ENCODE measurements at places on chromosomes 5 and 9.

GRCh38 chr5:82465235-82465634, 187.1 kb upstream of the RPS23 start:
- ATAC-seq: no peak

GRCh38 chr5:37549411-37549810, 170.3 kb downstream of the WDR70 start:
- no peak for ATAC-seq

DNA sequence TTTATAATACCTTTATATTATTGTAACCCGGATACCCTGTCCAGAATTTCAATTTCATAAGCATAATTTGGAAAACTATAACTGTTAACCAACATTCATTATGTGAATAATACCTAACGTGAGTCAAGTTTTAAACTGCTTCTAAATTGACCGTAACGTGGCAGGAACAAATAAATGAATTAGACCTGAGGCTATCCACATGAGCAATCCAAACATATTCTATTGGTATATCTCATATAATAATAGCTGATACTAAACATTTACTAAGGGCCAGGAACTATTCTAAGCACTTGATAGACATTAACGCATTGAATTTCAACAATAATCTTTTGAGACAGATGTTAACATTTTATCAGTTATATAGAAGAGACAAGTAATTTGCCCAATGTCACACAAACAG, 276.4 kb downstream of the MEF2C start:
- no peak for ATAC-seq

DNA sequence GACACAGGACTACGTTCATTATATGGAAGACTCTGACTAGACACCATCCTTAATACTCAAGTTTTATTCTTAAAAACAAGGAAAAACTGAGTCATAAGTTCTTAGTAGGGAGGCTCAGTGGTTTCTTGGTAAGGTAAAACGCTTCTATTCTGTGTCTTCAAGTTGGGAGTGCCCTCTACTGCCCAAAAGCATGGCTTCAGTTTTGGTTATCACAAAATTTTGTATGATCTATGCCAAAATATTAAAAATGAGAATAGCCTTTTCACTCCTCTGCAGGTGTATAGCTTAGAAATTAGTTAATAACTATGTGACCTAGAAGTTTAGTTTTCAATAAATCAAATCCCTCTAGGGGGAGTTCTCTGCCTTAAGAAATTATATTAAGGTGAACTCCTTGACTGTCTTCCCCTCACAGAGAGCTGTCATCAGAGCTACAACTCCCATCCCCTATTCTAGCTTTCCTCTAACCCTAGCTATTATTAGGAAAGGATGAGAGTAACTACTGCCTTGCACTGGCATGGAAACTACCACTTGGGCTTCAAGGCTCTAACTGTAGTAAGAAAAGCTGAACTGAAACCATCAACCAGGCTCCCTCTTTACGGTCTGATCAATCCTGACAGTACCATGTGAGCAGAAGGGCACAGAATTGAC, 189.7 kb downstream of the GNAQ start:
- ATAC-seq: no peak

GRCh38 chr5:159878988-159879471, 37.3 kb upstream of the ADRA1B start:
- peak; percentile 98 for ATAC-seq

GRCh38 chr5:15097552-15097951, 226.0 kb upstream of the ANKH start:
- ATAC-seq: no peak

DNA sequence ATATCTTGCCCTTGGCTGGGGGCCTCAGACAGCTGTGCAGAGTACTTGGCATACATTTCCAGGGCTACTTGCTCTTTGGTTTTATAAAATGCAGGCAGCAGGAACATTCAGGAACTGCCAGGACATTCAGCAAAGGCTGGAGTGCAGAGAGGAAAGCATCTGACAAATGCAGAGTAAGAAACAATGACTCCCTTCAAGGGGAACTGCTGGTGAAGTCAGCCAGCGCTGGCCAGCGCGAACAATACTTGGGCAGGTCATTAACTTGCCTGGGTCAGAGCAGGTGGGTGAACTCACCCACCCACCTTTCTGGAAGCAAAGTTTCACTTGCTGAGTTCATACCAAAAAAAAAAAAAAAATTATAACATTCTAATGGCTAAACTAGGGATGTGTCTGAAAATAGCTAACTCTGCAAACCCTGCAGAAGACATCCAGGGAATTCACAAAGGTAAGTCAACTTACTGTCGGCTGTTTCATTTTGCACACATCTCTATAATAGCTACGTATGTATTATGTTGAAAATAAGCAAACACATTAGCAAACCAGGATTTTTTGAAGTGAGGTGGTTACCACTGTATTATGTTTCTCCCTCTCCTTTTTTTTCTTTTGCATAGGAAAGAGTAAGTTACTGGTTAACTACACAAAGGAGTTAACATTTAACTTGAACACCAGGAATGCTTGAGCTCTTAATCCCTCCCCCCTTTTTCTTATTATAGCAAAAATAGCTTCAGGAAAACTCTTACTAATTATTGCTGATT, 152.2 kb downstream of the GLIS3 start:
- no peak for ATAC-seq

GRCh38 chr5:104347119-104347708, 784.6 kb upstream of the NUDT12 start:
- no peak for ATAC-seq

- peak; percentile 67 for ATAC-seq
Observed at GRCh38 chr9:87498046-87498810, 561 bp downstream of the DAPK1 start.

GRCh38 chr5:116371431-116371830, 203.2 kb downstream of the SEMA6A start:
- ATAC-seq: no peak

GRCh38 chr9:117151716-117152115, 263.1 kb downstream of the ASTN2 start:
- no peak for ATAC-seq

DNA sequence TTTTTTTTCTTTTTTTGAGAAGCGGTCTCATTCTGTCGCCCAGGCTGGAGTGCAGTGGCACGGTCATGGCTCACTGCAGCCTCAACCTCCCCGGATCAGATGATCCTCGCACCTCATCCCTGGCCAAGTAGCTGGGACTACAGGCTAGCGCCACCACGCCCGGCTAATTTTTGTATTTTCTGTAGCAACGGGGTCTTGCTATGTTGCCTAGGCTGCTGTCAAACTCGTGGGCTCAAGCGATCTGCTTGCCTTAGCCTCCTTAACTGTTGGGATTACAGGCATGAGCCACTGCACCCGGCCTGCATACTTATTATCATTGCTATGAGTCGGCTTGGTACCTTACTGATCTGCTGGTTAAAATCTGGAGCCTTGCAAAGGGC, 790 bp upstream of the IARS1 start:
- no peak for ATAC-seq

DNA sequence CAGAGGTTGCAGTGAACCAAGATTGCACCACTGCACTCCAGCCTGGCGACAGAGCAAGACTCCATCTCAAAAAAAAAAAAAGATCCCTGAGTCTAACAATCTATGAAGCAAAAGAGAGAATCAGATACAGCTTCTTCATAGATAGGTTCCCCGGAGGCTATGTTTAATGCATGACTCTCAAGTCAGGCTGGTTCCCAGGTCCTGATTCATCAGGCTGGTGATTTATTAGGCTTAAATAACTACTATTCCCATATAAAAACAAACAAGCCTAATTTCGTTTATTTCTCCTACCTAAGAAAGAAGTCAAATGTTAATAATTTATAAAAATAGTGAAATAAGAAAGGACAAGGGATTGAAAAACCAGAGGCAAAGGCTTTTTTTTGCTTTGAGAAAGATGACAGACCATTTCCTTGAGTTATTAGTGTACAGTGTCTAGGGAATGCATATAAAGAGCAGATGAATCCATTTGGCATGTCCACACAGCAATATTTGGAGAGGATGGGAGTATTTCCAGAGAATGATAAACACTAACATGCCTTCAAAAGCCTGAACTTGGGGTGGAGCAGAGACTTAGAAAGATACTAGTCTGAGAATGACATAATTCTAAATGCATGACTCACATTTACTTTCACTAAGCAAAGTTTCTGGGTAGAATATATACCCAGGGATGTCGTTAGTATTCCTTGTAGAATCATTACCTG, 115.3 kb downstream of the NREP start:
- peak; percentile 97 for ATAC-seq

DNA sequence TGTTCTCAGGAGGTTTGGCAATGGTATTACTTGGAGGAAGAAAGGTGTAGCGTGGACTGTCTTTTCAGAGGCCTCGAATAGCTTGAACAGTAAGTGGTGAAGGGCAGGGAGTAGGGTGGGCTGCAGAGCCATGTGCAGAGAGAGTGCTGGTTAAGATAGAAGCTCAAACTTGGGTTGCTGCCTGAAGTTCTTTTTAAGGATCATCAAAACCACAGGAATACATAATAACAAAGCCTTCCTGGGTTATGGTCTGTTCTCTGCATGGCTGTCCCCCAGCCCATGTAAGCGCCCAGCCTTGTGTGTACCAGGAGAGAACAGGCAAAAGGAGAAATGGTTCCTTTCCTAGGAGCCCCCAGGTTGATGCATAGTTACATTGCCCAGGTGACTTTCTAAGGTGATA, 43.9 kb downstream of the RCL1 start:
- ATAC-seq: no peak

- peak; percentile 54 for ATAC-seq
Observed at GRCh38 chr9:77980622-77981021, 51.0 kb downstream of the GNAQ start.

DNA sequence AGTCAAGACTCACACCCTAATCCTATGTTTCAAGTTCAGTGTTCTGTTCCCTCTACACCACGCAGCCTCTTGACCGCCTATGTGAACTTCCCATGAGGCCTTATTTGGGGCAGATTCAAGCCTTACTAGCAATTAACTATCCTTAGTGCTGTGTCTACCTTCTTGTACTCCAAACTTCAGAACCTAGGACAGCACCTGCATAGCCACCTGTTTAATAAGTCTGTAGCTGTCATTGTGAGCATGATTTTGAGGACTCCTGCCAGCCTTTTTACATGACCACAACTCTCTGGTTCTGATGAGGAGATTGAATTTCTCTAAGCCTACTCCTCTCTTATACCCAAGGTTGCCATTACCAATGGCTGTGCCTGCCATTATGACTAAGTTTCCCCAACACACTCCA, 50.8 kb upstream of the PCSK1 start:
- ATAC-seq: no peak

DNA sequence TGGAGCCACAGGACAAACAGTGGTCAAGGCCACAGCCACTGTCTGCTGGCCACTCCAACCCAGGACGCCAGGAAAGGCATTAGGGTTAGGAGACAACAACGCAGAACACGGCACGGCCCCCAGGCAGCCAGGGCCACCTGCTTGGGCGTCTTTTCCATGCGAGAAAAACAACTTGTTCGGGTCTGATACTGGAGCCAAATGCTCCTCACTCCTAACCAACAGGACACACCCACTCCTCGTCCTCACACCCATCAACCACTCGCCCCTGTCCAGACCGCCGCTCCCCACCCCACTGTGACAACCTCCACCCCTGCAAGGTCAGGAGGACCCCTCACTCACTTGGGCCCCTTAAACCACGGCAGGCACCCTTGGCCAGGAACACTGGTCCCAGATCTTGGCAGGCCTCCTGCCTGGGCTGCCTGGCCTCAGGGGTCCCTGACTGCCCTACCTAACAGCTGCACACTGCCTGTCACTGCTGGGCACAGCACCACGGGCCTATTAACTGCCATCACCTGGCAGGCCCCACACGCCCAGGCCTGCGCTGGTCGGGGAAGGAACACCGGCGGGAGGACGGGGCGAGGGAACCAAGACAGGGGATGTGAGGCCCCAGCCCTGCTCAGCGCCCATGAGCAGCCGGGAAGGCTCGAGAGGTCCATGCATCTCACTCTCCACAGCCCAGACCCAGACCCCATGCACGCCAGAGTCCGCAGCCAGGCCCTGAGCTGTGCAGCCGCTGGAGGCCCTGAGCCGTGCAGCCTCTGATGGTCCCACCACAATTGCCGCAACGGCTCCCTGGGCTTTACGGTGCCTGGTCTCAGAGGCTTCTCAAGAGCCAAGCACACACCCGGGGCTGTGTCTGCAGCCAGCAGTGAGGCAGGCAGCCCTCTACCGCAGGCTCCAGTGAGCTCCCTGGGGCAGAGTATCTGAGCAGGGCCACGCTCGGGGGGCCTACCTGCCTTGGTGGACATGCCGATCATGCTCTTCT, 13.8 kb downstream of the CLPTM1L start:
- no peak for ATAC-seq

DNA sequence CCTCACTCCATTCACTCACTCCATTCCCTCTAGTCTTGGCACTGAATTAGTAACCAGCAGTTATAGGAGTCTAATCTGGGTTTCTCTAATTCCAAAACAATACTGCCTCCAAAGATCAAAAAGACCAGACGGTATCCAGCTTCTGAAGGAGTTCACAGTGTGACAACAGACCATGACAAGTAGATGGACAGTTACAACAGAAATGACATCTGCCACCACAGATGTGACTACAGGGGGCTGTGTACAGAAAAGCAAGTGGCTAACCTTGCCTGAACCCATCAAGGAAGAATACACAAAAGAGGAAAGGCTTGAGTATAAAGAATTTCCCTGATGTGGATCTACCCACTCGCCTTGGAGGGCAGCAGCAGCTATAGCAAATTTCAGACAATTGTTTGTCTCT, 112.4 kb downstream of the ACTL7B start:
- no peak for ATAC-seq

- no peak for ATAC-seq
Observed at GRCh38 chr5:60445427-60445826, 254.5 kb downstream of the DEPDC1B start.

DNA sequence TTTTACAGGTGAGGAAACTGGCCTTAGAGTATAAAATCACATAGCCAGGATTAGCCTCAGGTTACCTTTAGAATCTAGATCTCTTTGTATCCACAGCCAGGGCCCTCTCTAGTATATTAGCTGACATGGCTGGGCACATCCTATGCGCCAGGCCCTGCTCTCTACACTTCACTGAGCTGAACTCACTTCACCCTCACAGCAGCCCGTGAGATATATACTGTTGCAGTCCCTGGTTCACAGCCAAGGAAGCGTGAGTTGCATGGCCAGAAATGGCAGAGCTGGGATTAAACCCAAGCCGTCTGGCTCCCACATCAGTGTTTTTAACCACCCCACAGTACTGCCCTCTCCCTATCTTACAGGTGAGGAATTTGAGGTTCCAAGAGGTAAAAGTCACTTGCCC, 58.4 kb downstream of the DAB2IP start:
- ATAC-seq: no peak

GRCh38 chr9:27701587-27701986, 128.3 kb upstream of the C9orf72 start:
- peak; percentile 42 for ATAC-seq

Data from motor neuron (in vitro differentiated cells).